ENCODE measurements at places on chromosomes 2 and 18. TPM values are rescaled to one million over a fixed set of nuclear protein-coding genes. Genes with fewer than 3 reads are reported as not detected.

Gene UGT1A8
- total RNA-seq, result not detected

Gene GCG
- total RNA-seq, result not detected

Gene ARHGEF33
- total RNA-seq, result not detected

Gene DCDC2C
- total RNA-seq, result not detected

Gene IL1F10
- total RNA-seq, result not detected

Gene UGT1A7
- not detected for total RNA-seq

Gene RTP5
- not detected for total RNA-seq

Gene TCF7L1
- 0.35 TPM for total RNA-seq

Gene ANKRD62
- not detected for total RNA-seq

Gene IL1RL2
- total RNA-seq, result 1.1 TPM

Gene STARD6
- 0.35 TPM for total RNA-seq

Gene PSMA8
- not detected for total RNA-seq

Gene CD207
- not detected for total RNA-seq

Gene CRYGD
- not detected for total RNA-seq

Gene TWIST2
- total RNA-seq, result 78.7 TPM

Gene SERPINB4
- not detected for total RNA-seq

Gene IL1A
- under 0.01 TPM for total RNA-seq

Gene MC4R
- total RNA-seq, result not detected

Gene MOB1A
- 79.2 TPM for total RNA-seq

Gene GPR75
- 1.8 TPM for total RNA-seq

Gene HMSD
- 0.86 TPM for total RNA-seq

Gene AKAIN1
- total RNA-seq, result not detected

Gene PGAP1
- total RNA-seq, result 2.3 TPM

Gene DSC3
- 0.58 TPM for total RNA-seq

Gene LRP2
- total RNA-seq, result not detected

Gene AQP12B
- not detected for total RNA-seq

Gene KLHL29
- total RNA-seq, result 2.6 TPM

Gene POU3F3
- not detected for total RNA-seq

Gene SP9
- not detected for total RNA-seq

Gene CXCR2
- not detected for total RNA-seq

Gene VIT
- total RNA-seq, result 1.4 TPM

Gene BOLA3
- 78.0 TPM for total RNA-seq

Gene PMAIP1
- 30.0 TPM for total RNA-seq
